ENCODE measurements at places on chromosomes 2 and 18.

DNA sequence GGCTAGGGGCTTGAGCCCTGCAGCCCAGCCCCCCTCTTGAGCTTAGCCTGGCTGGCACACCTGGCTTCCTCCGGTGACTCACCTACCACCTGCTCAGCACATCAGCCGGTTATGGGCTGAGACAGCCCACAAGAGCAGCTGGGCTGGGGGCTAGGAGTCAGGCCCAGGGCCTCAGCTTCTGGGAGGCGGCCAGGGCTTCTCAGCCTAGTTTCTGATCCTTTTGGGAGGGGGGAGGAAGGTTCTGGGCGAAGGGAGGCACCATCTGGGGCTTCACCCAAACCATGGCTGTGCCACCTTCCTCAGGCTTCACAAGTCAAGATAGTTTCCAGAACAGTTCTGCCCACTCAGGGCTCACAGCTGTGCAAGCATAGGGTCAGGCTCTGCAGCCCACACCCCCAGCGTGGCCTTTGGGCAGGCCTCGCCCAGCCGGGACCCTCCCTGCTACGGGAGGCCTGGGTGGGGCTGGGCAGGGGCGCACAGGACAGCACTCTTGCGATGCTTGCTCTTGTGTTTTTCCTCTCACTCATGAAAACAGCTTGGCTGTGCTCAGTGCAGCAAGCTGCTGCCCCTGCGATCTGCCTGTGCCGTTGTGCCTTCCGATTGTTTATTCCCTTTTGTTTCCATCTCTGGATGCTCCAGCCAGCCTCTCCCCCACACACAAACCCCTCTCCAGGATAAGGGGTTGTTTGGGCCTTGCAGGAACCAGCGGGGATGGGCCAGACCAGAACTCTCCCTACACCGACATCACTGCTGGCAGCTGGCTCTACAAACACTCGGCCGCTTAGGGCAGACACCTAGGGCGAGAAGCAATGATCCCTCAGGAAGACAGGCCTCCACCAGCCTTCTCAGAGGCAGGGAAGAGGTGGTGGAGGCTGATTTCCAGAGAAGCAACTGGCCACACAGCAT, 26.1 kb upstream of the SEMA4C start:
- no peak overlapping the region for H3K4me3 ChIP-seq
- DNase-seq, result no peak
- H3K36me3 ChIP-seq, result no peaks in the 10 kb centered on the region
- peaks cover 34% of the 10 kb centered on the region for H3K4me1 ChIP-seq
- no peak overlapping the region for H3K27ac ChIP-seq
- no peaks in the 10 kb centered on the region for H3K27me3 ChIP-seq

- H3K4me3 ChIP-seq, result no peak overlapping the region
- H3K27me3 ChIP-seq, result no peaks in the 10 kb centered on the region
- no peak for DNase-seq
These were observed 42.7 kb upstream of the TAF4B start for GRCh38 chr18:26183395-26184112.

- no peaks in the 10 kb centered on the region for H3K4me1 ChIP-seq
- DNase-seq, result no peak
- H3K27ac ChIP-seq, result no peak overlapping the region
- no peaks in the 10 kb centered on the region for H3K27me3 ChIP-seq
- no peak overlapping the region for H3K4me3 ChIP-seq
- peaks cover 99% of the 10 kb centered on the region for H3K36me3 ChIP-seq
These were observed 99.6 kb downstream of the DGKD start for GRCh38 chr2:233453916-233454315.

DNA sequence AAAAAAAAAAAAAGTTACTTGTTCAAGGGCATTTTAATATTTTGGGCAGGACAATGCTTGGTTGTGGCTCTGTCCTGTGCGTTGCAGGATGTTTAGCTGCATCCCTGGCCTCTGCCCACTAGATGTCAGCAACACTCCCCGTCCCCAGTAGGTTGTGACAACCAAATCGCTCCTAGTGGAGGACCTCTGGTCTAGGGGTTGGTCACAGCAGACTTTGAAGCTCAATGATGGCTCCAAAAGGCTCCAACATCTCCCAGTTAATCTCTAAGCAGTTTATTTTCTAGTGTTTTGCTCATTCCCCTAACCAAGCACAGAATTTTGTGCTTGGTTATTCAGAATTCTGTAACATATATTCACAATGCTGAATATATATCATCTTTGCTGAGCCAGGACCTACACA, 67.0 kb downstream of the CHRNA1 start:
- H3K4me1 ChIP-seq, result no peaks in the 10 kb centered on the region
- no peaks in the 10 kb centered on the region for H3K36me3 ChIP-seq

DNA sequence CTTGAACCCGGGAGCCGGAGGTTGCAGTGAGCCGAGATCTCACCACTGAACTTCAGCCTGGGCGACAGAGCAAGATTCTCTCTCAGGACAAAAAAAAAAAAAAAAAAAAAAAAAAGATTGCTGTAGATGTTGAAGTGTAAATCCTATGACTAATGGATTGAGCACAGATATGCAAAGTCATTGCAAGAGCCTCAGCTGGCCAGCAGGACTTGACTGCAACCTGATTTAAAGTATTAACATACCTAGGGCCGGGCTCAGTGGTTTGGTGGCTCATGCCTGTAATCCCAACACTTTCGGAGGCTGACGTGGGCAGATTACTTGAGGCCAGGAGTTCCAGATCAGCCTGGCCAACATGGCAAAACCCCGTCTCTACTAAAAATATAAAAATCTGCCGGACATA, 103.4 kb upstream of the MSH2 start:
- no peak overlapping the region for H3K4me3 ChIP-seq
- no peaks in the 10 kb centered on the region for H3K27me3 ChIP-seq
- no peaks in the 10 kb centered on the region for H3K36me3 ChIP-seq
- H3K27ac ChIP-seq, result no peak overlapping the region
- no peak for DNase-seq

- no peak overlapping the region for H3K27ac ChIP-seq
- H3K27me3 ChIP-seq, result peaks cover 4% of the 10 kb centered on the region
- DNase-seq, result no peak
- no peak overlapping the region for H3K4me3 ChIP-seq
These were observed 22.9 kb upstream of the MTX2 start for GRCh38 chr2:176246331-176246730.

- no peak for DNase-seq
- no peaks in the 10 kb centered on the region for H3K4me1 ChIP-seq
- H3K36me3 ChIP-seq, result no peaks in the 10 kb centered on the region
- H3K27me3 ChIP-seq, result no peaks in the 10 kb centered on the region
- H3K27ac ChIP-seq, result no peak overlapping the region
- H3K4me3 ChIP-seq, result no peak overlapping the region
These were observed 180.8 kb upstream of the MMADHC start for GRCh38 chr2:149768320-149768799.

GRCh38 chr2:58195662-58196061, 45.5 kb downstream of the FANCL start:
- no peak overlapping the region for H3K4me3 ChIP-seq
- no peaks in the 10 kb centered on the region for H3K27me3 ChIP-seq
- H3K36me3 ChIP-seq, result no peaks in the 10 kb centered on the region
- no peak overlapping the region for H3K27ac ChIP-seq
- DNase-seq, result no peak

DNA sequence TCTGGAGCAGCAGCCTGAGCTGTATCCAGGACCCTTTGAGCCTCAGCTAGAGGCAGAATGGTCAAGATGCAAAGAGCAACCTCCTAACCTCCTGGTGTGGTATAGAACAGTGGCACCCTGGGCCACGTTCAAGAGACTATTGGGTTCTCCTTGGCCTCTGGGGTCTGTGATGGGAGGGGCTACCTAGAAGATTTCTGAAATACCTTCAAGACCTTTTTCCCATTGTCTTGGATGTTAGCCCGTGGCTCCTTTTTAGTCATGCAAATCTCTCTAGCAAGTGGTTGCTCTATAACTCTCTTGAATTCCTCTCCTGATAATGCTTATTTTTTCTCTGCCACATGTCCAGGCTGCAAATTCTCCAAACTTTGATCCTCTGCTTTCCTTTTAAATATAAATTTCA, 106.3 kb upstream of the SULT1C3 start:
- no peaks in the 10 kb centered on the region for H3K36me3 ChIP-seq
- no peak overlapping the region for H3K4me3 ChIP-seq
- H3K27ac ChIP-seq, result no peak overlapping the region
- no peaks in the 10 kb centered on the region for H3K4me1 ChIP-seq

DNA sequence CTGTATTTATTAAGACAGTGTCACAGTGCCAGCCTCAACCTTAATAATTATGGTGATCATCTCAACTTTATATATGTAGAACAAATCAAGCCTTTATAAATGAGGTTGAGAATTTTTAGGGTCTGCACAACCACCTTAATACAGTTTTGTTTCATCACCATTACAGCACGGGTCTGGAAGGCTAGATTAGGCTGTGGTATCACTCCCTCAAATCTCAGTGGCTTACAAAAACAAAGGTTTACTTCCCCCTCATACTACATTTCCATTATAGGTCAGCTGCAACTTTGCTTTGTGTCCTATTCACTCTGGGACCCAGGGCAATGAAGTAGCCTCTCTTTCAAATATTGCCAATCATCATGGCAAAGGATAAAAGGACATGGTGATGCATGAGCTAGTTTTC, 23.3 kb upstream of the USP14 start:
- no peak overlapping the region for H3K27ac ChIP-seq
- no peaks in the 10 kb centered on the region for H3K27me3 ChIP-seq
- H3K36me3 ChIP-seq, result no peaks in the 10 kb centered on the region
- no peaks in the 10 kb centered on the region for H3K4me1 ChIP-seq
- DNase-seq, result no peak
- no peak overlapping the region for H3K4me3 ChIP-seq

- no peak overlapping the region for H3K4me3 ChIP-seq
- no peaks in the 10 kb centered on the region for H3K36me3 ChIP-seq
- H3K27ac ChIP-seq, result no peak overlapping the region
- H3K4me1 ChIP-seq, result no peaks in the 10 kb centered on the region
These were observed 86.4 kb downstream of the ARL6IP6 start for GRCh38 chr2:152804687-152805408.

Measured in effector memory CD4-positive, alpha-beta T cell (primary cell).